Glutamatergic neuron (in vitro differentiated cells): ENCODE measurements at places on chromosomes 7 and 10.

GRCh38 chr10:73859784-73860491, 14.4 kb downstream of the CAMK2G start:
- DNase-seq = no peak

GRCh38 chr7:116239434-116239833, 29.1 kb downstream of the TES start:
- DNase-seq = no peak

- peak; percentile 88 for DNase-seq
Measured at GRCh38 chr10:28668363-28669226, 8.7 kb upstream of the BAMBI start.

DNA sequence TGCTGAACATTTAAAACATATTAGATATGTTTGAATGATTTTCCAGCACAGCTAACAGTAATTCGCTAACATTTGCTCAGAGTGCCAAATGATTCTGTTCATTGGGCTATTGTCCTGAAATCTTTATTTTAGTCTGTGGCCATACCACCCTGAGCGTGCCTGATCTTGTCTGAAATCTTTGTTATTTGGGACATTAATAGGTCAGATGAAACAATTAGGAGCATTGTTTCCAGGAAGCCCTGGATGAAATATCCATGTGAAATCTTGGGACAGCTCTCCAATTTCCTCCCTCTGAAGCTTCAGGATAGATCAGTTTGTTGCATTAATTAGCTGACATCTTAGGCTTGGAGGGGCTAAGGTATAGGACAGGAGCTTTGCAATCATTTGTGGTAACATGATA, 512.0 kb downstream of the KIF20B start:
- no peak for DNase-seq

- no peak for DNase-seq
Measured at GRCh38 chr7:35993676-35994606, 159.1 kb upstream of the EEPD1 start.

- DNase-seq = no peak
Measured at GRCh38 chr10:124737708-124738107, 6.5 kb downstream of the FAM53B start.

GRCh38 chr10:76311752-76312636, 880.6 kb downstream of the LRMDA start:
- no peak for DNase-seq

DNA sequence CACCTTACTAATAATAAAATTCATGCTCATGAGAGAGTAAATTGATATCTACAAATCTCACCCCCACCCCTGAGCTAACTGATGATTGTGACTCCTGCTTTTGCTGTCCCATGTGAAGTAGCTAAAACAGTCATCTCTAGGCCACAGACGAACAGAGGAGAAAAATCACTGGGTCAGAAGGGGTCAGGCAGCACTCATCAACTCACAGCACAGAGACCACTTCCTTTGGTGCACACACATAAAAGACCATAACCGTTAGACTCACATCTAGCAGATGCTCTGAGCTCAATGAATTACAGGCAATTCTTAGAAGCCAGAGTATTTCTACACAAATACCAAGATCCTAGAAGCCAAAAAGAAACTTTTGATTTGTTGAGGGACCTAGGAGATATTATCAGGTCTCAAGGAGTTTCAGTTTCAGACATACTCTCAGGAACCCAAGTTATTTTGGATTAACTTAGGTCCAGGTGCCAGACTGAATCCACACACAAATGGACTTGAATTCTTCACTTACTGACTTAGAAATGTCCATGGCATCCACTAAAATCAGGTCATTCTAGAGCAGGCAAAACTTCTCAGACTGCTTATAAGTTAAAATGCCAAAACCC, 65.0 kb upstream of the TES start:
- DNase-seq = no peak

- DNase-seq = peak; percentile 75
Measured at GRCh38 chr7:140640060-140640637, 464 bp downstream of the DENND2A start.
